ENCODE measurements at places on chromosomes 13 and 19. TPM values are rescaled to one million over a fixed set of nuclear protein-coding genes. Genes with fewer than 3 reads are reported as not detected.

The GARIN5B gene
- total RNA-seq: not detected

The FPR1 gene
- 344 TPM for total RNA-seq

The KL gene
- total RNA-seq: 6.6 TPM

The GPR18 gene
- 15.6 TPM for total RNA-seq

The IGSF23 gene
- total RNA-seq: not detected

DNA sequence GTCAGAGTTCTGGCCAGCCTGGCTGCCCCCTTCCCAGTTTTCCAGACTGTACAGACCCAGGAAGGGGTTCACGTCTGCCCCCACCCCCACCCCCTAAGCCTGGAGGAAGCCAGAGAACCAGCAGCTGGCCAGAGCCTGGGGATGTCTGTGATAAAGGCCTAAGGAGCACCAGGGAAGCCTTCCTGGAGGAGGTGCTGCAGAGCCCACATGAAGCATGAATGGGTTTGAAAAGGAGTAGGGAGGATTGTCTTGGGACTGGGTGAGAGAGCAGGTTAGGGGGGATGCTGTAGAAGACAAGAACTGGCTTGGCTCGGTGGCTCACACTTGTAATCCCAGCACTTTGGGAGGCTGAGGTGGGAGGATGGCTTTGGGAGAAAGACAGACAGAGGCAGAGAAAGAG, 5.8 kb downstream of the SHKBP1 start:
- no peak for DNase-seq

DNA sequence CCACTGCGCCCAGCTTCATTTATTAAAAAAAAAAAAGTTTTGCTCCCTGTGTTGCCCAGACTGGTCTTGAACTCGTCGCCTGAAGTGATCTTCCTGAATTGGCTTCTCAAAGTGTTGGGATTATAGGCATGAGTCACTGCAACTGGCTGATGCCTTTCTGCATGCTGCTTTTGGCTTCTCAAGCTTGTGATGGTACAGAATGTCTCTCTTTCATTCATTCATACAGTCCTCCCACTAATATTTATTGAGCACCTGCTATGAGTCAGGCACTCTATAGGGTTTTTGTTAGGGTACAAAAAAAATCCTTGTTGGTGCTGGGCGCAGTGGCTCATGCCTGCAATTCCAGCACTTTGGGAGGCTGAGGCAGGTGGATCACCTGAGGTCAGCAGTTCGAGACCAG, 9.0 kb downstream of the TSPAN16 start:
- DNase-seq: no peak

- no peak for DNase-seq
Observed at GRCh38 chr19:12346896-12347295, 13.5 kb upstream of the ZNF563 start.

GRCh38 chr13:80340651-80341100, 250 bp downstream of the SPRY2 start:
- no peak for DNase-seq

DNA sequence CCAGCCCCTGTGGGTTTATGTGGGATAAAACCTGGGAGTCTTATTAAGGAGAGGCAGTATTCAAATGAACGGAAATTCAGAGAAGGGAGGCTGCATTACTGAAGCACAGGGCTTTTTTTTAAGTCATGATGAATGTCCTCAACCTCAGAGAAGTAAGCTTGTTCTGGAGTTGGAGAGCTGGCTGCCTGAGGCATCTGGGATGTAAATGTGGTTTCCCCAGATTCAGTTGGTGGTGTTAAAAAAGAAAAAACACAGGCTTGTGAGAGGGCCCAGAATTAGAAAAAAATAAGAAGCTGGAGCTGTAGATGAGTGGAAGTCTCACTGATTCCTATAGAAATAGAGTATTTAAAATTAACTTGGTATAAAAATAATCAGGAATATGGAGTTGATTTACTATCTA, 64.0 kb upstream of the GPR12 start:
- no peak for DNase-seq

DNA sequence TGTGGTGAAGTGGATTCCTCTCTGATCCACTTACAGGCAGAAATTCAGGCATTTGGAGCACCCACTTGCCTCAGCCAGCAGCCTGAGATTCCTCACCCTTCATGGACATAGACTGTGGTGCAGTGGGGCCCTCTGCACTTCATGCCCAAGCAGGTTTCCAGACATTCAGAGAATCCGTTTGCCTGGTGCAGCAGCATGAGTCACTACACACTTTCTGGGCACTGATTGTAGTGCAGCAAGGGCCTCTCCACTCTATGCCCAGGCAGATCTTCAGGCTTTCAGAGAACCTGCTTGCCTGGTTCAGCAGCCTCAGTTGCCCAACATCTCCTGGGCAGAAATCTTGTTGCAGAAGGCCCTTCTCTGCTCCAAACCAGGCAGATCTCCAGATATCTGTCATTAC, 920.9 kb downstream of the SLITRK5 start:
- no peak for DNase-seq

DNA sequence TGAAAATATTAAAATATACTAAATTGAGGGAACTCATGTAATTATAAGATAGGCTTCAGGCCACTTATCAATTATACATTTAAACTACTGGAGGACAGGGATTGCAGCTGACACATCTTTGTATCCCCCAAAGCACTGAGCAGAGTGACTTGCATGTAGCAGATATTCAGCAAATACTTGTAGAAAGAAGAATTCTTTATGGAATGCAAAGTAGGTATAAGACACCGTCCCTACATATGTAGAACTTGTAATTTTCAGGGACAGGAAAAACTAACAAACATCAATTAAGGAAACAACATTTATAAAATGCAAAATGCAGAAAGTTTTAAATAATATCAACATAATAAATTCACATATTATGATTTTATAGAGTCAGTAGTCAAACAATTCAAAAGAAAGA, 719.2 kb downstream of the OLFM4 start:
- DNase-seq: no peak

DNA sequence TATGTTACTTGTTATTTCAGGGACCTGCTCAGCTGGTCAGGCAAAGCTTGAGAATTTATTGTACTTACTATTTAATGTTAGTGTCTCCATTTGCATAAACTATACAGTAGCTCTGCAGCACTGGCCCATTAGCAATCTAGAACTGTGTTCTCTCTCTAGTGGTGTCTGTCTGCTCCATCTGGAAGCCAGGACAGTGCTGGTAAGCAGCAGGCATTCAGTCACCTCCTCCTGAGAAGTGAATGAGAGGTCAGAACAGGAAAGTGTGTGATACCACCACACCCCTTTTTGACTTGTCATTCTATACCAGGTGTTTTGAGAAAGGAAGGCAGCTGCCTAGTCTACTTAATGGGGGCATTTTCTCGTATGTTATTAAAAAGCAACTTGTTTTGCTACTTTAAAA, 3.9 kb downstream of the COG3 start:
- no peak for DNase-seq

- DNase-seq: peak; percentile 79
Observed at GRCh38 chr19:2062389-2062729, 11.3 kb upstream of the MKNK2 start.

DNA sequence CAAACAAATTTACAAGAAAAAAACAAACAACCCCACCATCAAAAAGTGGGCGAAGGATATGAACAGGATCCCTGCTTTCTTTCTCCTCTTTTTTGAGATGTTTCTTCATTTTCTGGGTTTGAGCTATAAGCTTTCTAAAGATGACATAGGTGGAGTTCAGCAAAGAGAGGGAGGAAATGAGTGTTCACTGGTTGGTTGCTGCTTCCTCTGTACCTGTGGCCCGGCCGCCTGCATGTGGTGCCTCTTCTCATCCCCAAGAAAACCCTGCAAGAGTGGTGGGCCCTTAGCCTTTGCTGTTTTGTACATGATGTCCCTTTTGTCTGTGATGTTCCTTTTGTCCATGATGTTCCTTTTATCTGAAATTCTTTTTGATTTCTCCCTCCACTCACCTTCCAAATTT, 178.4 kb upstream of the SERP2 start:
- no peak for DNase-seq

DNA sequence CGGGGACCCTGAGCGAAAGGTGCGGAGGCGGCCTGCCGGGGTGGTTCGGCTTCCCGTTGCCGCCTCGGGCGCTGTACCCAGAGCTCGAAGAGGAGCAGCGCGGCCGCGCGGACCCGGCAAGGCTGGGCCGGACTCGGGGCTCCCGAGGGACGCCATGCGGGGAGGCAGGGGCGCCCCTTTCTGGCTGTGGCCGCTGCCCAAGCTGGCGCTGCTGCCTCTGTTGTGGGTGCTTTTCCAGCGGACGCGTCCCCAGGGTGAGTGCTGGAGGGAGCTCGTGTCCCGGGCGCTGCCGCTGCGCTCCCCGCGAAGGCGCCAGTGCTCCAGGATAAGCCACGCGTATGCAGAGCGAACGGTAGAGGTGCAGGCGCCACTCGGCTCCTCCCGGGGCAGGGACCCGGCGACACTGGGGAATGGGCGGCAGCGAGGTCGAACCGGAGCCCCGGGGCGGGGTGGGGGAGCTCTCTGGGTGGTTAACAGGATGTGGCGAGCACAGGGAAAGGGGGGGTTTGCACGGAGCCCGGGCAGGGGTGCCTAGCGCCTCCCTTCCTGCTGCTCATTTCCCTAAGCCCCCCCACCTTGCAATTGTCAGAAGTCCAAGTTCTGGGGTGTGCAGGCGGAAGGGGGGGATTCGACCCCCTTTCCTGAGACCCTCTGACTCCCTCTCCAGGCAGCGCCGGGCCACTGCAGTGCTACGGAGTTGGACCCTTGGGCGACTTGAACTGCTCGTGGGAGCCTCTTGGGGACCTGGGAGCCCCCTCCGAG, at the start of gene IL27RA:
IL27RA (plus strand) TSS at position 44 of the 762 bp plus-strand sequence; CDS start at position 155, 111 bp downstream.
- DNase-seq: peak; percentile 95
